ENCODE measurements at places on chromosomes 5 and 9.

DNA sequence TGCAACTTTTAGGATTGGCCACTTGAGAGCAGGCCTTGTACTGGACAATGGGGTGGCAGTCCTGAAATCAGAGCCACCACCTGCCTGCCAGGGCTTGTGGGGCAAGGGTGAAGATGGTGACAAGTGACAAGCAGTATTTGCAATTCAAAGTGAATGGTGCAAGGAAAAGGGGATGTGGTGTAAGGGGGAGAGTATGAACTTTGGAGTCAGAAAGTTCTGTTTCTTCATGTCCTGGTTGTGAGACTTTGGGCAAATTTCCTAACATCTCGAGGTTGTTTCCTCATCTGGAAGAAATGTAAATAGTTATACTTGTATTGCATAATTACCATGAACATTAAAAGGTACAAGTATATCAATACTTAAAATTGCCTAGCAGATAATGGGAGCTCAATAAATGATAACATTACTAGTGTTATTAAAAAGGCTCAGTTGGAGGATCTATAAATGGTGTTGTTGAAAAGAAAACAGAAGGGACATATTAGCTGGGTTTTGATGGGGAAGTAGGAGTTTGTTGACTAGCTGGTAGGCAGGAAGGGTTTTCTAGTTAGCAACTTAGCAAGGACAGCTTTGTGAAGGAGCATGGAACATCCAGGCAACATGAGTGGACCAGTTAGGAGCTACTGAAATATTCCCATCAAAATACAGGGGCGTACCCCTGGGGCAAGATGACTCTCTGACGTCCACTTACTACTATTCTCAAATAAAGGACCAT lies 21.3 kb upstream of the MEGF9 start:
- DNase-seq, result peak; percentile 7

- DNase-seq, result no peak
These were observed 1.2 kb downstream of the TTLL11 start for GRCh38 chr9:122091682-122092592.

- no peak for DNase-seq
These were observed 14.2 kb upstream of the ZNF883 start for GRCh38 chr9:113026200-113026599.

GRCh38 chr9:71909887-71910649 lies 925 bp downstream of the ABHD17B start:
- DNase-seq, result peak; percentile 39

GRCh38 chr9:100021931-100022330 lies 76.9 kb downstream of the ERP44 start:
- DNase-seq, result no peak

DNA sequence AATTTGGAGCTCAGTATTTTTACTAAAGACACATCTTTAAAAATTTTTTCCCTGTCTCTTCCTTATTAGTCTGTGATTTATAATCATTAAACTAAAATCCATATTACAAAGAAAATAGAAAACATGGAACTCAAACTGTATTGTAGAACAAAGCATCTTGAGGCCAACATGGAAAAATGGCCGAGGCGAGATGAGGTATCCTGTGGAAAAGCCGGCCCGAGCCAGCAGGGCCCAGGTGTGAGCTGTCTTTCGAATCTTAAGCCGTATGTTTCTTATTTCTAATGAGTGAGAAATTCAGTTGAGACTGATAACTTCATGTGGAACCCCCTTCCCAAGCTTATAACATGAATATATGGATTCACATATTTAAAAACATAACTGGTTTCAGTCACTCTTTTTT lies 170.4 kb upstream of the OTULINL start:
- DNase-seq, result no peak

DNA sequence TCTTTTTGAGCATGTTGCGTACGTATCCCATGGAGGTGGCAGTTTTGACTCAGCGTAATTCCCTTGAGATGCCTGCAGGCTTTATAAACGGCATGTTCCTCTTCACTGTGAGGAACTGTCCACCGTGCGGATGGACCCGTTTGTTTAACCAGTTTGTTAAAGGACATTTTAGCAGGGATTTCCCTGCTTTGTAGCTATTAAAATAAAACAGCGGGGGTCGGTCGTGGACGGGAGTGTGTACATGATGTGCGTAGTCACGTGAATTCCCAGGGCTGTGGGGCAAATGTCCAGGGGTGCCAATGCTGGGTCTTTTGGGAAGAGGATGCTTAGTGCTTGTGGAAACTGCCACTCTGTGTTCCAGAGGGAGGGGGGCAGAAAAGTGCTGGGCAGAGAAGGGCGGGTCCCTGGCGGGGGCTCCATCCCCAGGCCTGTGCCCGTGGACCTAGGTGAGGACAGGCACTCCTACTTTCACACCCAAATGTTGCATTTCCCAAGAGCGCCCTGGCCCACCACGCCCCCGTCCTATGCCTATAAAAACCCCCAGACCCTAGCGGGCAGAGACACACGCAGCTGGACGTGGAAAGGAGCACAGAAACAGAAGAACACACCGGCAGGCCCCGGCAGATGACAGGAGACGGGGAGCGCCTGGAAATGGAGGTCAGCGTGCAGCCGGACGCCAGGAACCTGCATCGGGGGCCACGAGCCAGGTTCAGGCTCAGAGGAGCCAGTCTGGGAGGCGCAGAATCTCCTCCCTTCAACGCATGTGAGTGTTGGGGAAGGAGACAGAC lies 4.0 kb upstream of the TERT start:
- no peak for DNase-seq

DNA sequence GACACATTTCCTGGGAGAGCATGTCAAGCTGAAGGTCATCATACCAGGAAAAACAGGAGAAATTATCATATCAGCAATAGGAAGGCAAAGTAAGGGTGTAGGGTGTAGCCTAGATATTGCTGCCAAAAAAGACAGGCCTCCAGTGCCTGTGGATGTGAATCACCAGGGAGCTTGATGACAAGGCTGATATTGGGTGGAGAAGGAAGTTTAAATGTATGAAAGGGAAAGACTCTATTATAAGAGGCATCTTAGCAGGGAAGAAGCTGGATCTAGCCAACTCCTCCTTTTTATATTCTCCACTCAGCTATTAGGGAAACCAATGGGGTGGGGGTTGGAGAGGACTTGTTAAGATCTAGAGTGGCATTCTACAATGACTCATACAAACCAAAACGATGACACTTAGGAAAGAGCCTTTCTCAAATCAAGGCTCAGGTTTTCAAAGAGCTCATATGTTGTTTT lies 13.4 kb upstream of the TXNDC8 start:
- no peak for DNase-seq

- DNase-seq, result no peak
These were observed 24.2 kb downstream of the CLPTM1L start for GRCh38 chr5:1320436-1321344.

- no peak for DNase-seq
These were observed 57.1 kb downstream of the PSD2 start for GRCh38 chr5:139852696-139853095.

DNA sequence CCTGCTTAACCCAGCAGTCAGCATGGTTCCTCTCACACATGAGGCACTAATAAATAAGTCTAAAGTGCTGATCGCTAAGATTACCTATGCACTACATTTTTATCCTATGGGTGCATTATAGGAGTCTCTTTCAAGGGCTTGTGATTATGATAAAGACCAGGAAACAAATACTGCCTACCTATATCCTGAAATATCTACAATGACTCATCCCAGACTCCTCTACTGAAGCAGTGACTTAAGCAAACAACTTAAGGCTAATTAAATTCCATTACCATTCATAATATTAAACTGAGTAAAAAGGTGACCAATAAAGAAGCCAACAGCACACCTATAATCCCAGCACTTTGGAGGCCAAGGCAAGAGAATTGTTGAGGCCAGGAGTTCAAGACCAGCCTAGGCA lies 338.4 kb downstream of the DNAH5 start:
- DNase-seq, result no peak

GRCh38 chr5:144971108-144971850 lies 800.6 kb downstream of the KCTD16 start:
- no peak for DNase-seq

- DNase-seq, result no peak
These were observed 19.4 kb downstream of the LHX2 start for GRCh38 chr9:124030969-124031451.

DNA sequence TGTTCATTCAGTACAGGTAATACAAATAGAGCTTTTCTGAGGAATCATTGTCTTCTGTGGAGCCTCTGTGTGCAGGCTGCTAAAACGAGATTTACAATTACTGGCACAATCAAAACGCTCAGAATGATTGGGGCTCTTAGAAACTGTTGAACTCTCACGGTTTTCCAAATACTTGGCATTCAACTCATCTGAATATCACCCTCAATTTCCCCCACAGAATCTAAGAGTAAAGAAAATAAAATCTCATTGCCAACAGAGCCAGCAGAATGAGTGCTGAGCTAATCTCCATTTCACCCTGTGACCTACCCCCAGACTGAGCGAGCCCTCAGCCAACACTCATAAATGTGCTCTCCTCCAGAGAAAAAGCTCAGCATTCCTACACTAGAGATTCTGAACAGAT lies 35.3 kb upstream of the TMED7 start:
- DNase-seq, result no peak

- DNase-seq, result no peak
These were observed 129.1 kb upstream of the BOD1 start for GRCh38 chr5:173745557-173745956.

DNA sequence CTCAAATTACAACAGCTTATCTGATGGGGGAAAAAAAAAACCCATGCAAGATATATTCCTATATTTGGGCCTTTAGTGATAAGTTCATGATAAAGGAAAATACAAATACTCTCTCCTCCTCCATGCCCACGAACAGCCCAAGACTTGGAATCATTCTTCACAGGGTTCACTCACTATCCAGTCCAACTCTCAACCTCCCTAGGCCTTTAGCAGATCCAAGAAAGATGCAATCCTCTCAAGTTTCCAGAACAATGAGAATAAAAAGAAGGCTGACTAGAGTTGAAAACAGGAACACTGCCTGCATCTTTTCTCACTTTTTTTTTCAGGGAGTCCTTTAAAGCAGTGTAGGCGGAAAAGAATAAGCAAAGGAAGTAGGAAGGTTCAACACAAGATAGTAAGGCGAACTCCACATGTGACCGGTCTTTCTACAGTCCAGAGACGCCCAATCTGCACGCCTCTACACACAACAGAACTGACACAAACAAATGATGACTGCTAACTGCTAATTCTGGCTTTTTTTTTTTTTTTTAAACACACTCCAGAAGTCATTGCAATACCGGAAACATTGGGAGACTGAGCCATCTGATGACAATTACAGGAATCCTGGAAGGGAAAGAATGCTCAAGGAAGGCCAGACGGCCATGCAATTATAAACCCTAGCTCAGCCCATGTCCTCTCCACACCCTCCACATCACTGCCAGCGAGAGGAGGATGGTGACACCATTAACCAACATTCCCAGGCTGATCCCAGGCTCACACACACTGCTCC lies 75.4 kb downstream of the BNC2 start:
- DNase-seq, result no peak

- DNase-seq, result no peak
These were observed 324.5 kb downstream of the GADD45G start for GRCh38 chr9:89929315-89929672.

DNA sequence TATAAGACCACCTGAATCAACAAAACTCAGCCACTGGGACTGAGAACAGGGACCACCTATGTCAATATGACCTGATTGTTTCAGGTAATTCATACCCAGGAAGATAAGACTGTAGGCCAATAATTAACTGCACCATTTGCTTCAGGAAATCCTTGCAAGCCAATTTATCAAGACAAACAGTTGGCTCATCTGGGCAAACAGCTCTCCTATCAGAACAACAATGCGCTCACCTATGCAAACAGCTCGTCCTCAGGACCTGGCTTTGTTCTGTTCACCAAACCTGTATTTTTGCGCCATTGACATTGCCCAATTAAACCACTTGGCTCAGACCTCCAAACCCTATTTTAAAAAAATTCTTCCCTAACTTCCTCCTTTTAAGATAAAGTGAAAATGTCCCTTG lies 92.3 kb upstream of the MARCHF11 start:
- no peak for DNase-seq

GRCh38 chr5:151178372-151178771 lies 20.8 kb upstream of the ANXA6 start:
- no peak for DNase-seq

- no peak for DNase-seq
These were observed 296.8 kb downstream of the ICE1 start for GRCh38 chr5:5719292-5719691.

- DNase-seq, result no peak
These were observed 573.2 kb downstream of the CCDC171 start for GRCh38 chr9:16126042-16126441.

DNA sequence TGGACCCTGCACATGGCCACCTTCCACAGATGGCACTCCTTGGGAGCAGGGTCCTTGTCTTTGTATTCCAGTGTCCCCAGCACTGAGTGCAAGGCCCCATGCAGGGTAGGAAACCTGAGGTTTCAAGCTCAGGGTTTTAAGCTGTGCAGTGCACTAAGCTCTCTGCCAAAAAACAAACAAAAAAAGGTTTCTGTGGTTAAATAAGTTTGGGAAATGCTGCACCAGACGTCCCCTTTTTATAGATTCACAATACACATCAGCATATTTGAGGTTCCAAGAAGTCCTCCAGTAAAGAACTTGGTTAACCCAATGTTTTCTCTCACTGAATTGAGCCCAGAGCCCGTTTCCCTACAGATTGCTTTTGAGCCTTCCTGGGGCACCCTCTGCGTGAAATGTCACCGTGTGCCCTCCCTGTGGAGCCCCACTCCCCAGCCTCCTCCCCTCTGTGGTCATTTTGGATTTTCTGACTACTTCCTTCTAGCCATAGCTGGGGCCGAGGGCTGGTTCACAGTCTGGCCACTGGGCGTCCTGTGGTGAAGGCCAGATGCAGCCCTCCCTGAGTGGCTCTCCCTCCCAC lies 17.1 kb downstream of the DELE1 start:
- DNase-seq, result no peak

DNA sequence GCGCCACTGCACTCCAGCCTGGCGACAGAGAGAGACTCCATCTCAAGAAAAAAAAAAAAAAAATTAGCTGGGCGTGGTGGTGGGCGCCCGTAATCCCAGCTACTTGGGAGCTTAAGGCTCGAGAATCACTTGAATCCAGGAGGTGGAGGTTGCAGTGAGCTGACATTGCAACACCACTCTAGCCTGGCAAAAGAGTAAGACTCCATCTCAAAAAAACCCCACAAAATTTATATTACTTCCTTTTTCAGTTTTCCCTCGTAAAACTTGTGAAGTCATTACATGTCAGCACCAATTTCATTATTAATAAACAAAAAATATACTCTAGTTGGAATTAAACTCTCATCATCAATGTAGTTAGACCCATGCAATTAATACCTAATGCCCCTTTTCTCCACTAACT lies 43.9 kb downstream of the SHLD3 start:
- no peak for DNase-seq

DNA sequence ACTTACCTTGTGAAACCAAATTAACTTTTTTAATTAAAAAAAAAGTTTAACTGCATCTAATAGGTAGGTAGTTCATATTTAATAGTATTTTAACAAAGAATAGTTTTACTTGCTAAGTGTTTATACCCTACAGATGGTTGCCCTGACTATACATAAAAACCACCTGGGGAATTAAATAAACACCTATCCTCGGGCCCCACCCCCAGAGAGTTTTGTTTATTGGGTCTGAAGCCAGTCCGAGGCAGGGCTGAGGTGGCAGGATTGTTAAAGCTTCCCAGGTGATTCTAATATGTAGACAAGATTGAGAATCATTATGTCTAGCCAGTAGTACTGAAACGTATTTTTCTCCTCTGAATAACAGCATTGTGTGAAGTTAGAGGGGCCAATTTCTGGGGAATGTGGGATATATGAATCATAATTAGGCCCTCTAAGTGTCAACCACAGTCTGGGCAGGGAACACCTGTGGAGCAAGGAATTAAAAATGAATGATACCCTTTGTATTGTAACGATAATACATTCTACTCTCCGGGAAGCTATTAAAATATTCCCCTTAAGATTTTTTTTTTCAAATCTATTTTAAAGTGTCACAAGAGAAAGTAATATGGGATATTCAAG lies 5.6 kb upstream of the PAM start:
- DNase-seq, result no peak

Measured in NK-92 treated with Interleukin-12 subunit alpha and Interleukin-12 subunit beta, amount 100 ng/mL, for 24 hours (cell line).